ENCODE measurements at places on chromosomes 1 and 21.

DNA sequence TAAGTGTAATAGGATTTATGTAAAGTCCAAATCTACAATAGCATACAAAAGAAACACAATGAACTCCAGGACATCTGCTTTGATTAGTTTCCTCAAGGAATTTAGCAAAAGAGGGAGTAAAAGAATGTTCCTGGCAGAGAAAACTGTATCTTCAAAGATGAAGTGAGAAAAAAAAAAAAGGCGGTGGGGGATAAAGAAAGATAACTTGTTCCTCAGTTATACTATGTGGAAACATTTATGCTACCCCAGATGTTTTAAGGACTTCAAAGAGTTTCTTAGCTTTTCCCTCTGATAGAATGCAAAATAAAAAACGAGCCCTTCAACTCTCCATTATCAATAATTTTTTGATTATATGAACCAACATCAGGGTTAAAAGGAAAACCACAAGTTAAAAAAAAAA is 908.9 kb upstream of the ADGRL2 start:
- no peak for DNase-seq

DNA sequence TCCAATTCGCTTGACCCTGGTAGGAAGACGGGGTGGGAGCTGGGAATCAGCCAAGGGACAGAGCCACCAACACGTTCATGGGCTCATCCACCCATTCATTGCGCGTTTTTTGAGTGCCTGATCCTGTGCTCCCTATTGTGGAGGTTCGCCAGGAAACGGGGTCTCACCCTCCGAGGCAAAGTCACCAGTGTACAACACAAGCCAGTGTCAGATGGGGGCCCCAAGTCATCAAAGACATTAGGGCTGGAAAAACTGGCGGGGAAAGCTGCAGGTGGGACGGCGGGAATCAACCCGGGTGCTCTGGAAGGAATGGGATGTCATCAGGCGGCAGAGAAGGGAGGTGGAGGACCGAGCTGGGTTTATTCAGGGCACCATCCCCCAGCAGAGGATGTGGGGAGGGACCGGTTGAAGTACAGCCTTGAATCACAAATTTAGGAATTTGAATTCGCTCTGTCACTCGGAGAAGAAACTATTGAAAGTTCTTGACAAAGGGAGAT is 667 bp upstream of the NID1 start:
- DNase-seq = no peak

GRCh38 chr1:219498666-219499065 is 114.2 kb downstream of the ZC3H11B start:
- DNase-seq = no peak

DNA sequence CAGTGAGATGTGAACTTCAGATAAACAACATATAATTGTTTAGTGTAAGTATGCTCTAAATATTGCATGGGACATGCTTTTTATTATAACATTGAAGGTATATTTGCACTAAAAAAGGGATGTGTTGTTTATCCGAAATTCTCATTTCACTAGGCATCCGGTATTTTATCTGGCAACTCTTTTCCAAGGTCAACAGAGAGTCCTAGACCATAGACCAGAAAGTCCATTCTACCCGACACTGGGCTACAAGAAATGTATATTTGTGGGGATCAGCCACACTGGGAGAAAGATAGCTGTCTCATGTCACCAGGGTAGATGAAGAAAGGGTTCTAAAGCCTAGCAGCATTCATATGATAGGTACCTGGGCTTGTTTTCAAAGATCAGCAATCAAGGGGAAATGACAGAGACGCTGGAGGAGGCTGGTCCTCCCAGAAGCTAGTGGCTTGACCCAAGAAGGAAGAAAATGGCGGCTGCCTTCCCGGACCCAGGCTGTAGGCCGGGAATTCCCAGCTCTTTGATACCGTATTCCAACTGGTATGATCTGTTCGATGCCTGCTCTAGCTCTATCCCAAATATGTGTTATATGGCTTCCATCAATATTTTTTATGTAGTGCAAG is 161.1 kb upstream of the IRF2BP2 start:
- DNase-seq = no peak

DNA sequence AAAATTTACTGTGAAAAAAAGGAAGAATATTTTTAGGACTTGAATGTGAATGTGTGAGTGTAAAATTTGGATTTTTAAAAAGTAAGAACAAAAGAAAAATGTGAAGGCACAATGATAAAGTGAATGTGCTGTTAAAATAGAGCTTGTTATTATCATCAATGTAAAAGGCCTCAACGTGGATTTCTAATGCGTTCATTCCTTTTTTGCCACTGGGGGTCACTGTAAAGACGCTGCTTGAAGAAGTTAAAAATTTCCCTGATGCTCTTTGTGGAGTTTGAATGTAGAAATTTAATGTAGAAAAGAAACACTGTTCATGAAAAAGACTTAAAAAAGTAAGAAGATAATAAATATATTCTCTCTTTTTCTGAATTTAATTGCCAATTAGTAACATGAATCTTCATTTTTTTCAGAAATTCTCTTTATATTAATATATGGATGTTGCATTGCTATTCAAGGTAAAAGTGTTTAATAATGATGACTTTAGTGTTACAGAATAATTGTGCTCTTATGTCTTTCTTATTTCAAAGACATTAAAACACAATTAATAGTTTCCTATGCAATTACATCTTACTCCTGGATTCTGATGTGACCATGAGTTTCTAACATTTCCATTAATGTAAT is 161.5 kb downstream of the DNM3 start:
- no peak for DNase-seq

DNA sequence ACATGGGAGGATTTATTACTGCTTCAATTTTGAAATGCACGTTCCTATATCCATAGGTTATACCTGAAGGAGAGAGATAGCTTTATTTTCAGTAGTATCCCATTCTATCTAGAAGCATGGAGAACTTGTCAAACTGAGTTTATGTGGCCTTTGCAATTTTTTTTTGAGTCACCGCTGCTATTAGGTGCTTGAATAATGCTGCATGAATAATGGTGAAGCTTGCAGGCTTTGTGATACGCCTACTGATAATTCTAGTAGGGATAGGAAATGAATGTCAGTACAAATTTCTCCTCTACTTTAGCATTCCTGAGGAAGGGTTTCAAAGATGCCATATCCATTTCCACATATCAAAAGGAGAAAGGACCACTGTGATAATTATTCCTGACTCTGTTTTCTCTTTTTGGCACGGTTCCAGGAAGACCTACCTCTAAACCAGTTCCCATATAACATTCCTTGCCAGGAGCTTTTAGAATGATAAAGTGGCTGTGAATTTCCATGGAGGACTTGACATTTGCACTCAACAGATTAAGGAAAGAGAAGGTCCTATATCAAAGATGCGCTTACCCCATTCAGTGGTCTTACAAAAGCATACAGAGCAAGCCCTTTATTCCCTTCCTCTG is 83.5 kb downstream of the SPATA46 start:
- DNase-seq = no peak

DNA sequence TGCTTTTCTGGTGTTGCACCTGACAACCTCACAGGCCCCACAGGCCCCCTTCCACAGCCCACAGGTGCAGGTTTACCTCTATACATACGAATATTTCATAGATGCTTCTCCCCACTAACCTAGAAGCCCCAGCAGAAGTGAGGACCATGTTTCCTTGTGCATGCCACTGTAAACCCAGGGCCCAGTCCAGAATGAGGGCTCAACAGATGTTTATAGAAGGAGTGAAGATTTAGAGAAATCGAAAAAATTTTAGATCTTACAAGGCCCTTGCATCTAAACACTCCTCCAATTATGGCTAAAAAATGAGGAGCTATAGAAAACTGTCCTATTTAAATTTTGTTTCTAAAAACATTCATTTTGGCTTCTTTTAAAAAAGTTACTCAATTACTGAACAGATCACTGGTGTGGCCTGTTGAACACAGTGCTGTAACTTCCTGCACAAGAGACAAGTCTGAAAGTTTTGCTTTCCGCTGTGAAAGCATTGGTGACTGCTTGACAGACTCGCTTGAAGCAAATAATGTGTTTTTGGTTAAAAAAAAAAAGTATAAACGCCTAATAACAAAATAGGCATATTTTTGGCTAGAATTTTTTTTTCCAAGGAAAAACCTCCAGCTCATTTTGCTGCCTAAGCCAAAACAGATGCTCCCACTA is 1.2 kb downstream of the ABCB10 start:
- no peak for DNase-seq

- no peak for DNase-seq
Observed at GRCh38 chr1:7733276-7733675, 37.8 kb upstream of the VAMP3 start.

DNA sequence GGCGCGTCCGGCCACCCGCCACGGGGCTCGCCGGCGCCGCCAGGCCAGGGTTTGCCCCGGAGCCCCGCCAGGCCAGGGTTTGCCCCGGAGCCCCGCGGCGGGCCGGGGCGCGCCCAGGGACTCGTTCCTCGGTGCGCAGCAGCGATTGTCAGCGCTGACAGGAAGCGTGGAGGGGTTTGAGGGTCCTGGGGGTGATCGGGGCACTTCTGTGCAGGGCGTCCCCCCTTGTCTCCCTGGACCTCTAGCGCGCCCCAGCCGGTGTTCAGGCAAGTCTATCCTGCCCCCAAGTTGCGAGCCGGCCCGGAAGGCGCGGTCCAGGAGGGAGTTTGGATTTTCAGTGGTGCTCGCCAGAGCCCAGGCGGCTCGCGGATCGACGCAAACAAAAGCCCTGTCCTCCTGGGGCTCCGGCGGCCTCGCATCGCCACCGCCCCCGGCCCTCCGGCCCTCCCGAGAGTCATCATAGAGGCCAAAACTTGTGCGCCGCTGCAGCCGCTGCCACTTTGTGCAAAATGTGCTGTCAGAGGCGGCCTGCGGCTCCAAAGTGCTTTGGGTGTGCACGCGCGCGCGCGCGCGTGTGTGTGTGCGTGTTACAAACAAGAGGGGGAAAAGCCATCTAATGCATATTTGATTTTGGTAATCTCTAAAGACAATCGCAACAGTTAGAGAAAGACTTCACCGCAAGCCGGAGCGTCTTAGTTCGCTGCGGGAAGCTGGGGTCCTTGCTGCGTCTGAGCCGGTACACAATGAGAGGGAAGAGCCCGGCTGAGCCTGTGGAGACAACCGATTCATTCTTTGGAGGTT is 1.0 kb downstream of the ROR1 start:
- DNase-seq = no peak

DNA sequence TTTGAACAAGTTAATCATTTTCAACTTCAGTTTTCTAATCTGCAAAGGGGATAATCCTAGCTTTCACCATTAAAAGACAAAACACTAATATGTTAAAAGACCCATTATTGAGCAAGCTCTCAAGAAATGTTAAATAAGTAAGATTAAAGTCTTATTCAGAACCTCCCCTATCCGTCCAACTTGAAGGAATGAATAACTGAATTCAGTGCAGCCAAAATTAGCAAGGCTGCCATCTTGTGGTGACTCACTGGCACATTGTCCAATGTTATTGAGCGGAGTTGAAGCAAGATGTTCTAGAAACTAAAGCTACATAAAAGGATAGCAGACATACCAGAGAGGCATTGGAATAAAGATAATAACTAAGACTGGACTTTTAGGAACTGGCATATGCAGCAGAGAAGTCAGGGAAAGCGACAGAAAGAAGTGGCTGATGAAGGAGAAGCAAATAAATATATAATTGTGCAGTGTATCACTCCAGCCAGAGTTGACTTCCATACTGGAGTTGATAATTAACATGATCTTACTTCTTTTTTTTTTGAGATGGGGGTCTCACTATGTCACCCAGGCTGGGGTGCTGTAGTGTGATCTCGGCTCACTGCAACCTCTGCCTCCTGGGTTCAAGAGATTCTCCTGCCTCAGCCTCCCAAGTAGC is 8.2 kb upstream of the CAP1 start:
- no peak for DNase-seq

- DNase-seq = no peak
Observed at GRCh38 chr1:157542676-157543075, 9.6 kb downstream of the FCRL5 start.

GRCh38 chr1:58695206-58695605 is 4.7 kb downstream of the MYSM1 start:
- no peak for DNase-seq
